Chondrocyte (in vitro differentiated cells): ENCODE measurements at places on chromosomes 2 and 18.

GRCh38 chr2:215556979-215557378 lies 121.1 kb upstream of the FN1 start:
- DNase-seq, result no peak

- DNase-seq, result no peak
Observed at GRCh38 chr2:64327510-64328414, 126.2 kb upstream of the LGALSL start.

DNA sequence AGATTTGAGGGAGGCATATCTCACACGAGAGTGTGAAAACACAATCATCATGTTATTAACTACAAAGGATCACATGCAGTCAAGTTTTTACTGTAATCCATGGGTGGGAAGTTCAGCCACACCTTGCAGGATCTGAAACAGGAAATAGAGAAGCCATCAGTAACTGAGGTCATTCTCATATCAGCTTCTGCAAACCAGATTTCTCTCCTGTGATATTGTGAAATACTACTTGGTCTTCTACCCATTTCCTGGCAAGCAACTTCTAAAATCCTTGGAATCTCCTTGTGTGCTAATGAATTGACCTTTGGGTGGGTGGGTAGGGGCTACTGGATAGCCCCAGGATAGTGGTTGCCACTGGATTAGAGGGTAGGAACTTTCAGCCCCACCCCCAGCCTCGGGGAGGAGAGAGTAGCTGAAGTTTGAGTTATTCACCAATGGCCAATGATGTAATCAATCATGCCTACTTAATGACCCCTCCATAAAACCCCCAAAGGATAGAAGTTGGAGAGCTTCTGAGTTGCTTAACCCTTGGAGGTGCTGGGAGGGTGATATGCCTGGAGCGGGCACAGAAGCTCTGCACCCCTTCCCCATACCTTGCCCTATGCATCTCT lies 25.6 kb upstream of the TGIF1 start:
- no peak for DNase-seq

DNA sequence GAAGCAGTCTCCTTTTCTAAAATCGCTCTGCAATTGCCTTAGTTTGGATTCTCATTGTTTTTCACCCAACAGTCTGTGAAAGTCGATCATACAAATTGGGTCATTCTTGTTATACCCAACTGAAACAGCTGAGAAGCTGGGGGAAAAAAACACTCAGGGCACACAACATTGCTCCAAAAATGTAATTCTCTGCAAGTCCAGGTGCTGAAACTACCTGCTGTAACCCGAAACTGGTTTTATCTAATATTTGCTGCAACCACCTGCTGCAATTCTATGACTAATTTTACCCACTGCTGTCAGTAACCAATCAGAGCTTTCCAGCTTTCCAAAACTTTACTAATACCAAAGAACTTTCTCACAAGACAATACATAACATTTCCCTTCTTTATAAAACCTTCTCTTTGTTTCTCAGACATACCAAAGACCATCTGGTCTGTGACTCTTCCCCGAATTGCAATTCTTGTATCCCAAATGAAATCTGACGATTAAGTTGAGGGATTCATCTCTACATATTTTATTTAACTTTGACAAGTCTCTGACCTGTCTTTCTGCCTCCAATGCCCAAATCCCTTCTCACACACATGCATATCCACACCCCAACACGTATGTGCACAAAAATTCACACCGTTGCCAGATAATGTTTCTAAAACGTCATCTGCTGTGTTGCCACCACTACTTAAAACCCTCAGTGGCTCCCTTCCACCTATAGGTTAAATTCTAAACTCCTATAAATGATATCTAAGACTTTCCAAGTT lies 198.3 kb downstream of the PIEZO2 start:
- no peak for DNase-seq

- no peak for DNase-seq
Observed at GRCh38 chr2:6877402-6878304, at the start of gene RSAD2. Gene RSAD2 (plus strand): TSS chr2:6877777. CDS start chr2:6877801, 24 bp downstream.

DNA sequence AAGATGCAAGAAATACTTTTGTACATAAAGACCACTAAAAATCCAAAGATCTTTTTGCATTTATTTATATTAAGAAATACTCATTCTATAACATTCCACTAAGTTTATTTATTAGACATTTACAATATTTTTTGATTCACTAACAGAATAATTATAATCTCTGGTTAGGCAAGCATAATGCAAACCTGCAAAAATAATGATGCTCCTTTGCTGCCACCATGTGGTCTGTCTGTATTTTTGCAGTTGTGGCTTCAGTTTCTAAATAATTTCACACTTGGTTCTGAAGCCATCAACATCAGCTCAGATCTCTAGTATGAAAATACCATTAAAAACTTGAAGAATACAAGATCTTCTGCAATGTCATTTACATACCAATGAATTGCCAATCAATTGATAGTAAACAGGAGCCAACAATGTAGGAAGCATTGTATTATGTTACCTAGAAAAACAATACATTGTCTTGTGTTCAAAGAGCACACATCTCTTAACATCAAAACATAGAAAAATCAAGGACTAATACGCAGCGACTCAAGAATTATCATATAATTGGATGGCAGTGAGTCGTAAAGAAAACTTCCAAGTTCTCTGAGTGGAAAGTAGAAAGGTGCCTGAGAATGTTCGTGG lies 28.8 kb upstream of the WDR75 start:
- DNase-seq, result no peak

GRCh38 chr2:10798783-10799182 lies 13.8 kb downstream of the PDIA6 start:
- DNase-seq, result no peak

GRCh38 chr2:96868555-96869280 lies 1.2 kb downstream of the SEMA4C start:
- no peak for DNase-seq

- DNase-seq, result no peak
Observed at GRCh38 chr18:52341608-52342381, 1.8 kb downstream of the DCC start.

- DNase-seq, result no peak
Observed at GRCh38 chr2:200021449-200022114, 66.2 kb downstream of the MAIP1 start.

GRCh38 chr2:33529771-33530481 lies 53.5 kb downstream of the RASGRP3 start:
- DNase-seq, result no peak

GRCh38 chr2:241123816-241124536 lies 21.9 kb upstream of the MTERF4 start:
- peak; percentile 79 for DNase-seq

GRCh38 chr2:25809646-25810045 lies 68.6 kb downstream of the ASXL2 start:
- DNase-seq, result no peak

GRCh38 chr18:42281124-42281523 lies 326.1 kb downstream of the PIK3C3 start:
- DNase-seq, result no peak

- DNase-seq, result no peak
Observed at GRCh38 chr2:207718521-207718920, 7.1 kb downstream of the CCNYL1 start.

DNA sequence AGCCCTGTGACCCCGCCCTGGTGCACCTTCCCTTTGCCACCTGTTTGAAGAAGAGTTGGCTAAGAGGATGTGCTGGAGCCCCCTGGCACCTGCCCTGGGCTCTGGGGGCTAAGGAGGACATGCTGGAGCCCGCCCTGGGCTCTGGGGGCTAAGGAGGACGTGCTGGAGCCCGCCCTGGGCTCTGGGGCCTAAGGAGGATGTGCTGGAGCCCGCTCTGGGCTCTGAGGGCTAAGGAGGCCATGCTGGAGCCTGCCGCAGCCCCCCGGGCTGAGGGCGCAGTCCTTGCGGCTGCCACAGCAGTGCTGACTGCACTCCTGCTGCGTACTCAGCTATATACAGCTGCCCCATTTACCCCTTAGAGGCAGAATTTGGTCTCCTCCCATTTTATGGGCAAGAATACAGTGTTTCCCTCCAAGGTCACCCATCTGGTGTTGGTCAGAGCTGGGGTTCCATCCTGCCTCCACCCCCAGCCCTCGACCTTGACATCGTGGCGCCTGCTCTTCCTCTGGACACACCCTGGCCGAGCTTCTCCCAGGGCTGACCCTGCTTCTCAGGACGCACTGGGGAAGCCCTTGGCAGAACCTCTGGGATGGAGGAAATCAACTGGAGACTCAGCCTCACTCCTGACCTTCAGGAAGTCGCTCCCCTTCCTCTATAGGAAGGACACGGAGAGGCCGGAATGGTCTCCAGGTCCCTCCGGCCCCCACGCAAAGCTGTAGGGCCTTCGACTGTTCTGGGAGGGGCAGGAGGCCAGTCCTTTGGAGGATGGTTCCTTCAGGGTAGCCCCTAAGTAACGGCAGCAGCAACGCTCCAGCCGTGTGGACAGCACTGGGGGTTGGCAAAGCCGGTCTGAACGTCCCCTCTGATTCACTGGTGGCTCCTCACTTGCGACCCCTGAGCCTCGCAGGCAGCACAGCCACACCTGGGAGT lies 65.0 kb upstream of the HPCAL1 start:
- DNase-seq, result peak; percentile 59

DNA sequence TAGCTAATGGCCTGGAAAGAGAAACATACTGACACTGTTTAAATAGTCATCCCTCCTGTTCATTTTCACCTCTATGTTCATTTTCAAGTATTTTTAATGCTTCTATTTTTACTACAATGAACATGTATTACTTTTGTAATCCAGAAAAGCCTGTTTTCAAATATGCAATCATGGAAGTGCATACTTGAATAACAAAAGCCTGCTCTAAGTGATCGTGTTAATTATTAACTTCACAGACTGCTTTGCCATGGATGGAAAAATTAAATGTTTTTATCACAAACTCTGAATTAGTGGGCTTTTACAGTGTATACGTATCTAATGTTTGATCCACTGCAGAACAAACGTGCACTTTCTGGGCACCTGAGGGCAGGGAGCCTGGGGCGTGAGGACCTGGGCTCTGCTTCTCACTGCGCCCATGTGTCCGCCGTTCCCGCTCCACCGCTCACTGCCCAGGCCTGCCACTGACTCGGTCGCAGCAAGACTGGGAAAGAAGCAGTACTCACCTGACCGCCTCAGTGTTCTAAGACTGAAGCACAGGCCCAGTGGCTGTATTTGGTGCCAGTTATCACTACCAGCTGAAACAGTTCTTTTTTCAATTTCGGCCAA lies 80.6 kb downstream of the UXS1 start:
- no peak for DNase-seq

DNA sequence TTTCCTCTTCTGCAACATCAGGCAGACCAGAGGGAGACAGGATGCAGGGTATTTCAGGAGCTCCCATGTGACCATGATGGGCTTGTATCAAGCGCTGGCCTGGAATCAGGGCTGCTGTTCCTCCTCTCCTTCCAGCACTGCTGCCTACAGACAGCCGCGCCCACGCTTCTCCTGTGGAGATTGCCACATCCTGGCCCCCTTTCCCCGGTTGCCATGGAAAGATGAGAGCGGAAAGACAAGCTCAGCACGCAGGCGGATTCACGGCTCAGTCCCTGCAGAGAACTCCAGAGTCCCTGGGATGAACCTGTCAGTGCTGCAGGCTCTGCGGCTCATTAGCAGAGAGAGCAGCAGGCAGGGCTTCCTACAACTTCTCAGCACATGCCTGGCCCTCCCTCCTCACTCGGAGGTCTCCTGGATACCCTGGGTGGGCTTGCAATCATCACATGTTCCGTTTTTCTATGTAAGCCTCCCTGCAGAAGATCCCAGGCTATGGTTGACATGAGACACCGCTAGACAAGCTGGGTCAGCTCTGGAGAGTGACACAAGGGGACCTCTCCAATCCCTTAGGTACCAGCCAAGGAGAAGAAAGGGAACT lies 497.8 kb upstream of the MYT1L start:
- DNase-seq, result no peak

DNA sequence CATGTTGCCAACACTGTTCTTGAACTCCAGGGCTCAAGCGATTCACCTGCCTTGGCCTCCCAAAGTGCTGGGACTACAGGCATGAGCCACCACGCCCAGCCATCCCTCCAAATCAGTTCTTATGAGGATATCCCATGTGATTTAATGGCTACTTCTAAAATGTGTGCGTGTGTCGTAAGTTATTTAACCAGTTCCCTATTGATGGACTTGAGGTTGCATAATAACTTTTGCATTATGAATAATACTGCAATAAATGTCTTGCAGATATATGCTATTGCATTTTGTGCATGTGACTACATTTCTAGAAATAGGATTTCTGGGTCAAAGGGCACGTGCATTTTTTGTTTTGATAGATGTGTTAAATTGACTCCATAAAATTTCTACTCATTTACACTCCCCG lies 19.0 kb downstream of the DIPK1C start:
- DNase-seq, result no peak

DNA sequence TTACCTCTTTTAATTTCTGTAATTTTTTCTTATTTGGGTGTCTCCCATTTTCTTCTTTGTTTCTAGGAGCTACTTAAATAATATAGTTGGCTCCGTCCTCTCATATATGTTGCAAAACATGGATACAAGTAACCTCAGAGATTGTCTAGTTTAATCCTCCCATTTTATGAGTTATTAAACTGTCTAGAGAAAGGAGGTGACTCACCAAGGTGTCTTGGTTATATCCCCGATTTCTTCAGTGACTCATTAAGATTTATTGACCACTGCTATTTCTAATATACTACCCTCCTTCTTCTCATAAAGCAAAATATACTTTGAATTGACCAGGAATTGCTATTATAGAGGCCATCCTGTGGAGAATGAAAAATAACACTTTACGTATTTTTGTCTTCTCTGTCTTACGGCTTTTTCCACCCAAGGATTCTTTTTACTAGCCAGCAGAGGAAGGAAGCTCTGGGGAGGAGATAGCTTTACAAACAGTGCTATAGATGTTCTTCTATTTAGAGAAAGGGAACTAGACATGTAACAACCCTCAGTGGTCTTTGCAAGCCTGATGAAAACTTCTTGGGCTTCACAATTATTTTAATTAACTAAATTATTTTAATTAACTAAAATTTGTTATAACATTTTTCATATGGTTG lies 300.4 kb upstream of the TNP1 start:
- no peak for DNase-seq

DNA sequence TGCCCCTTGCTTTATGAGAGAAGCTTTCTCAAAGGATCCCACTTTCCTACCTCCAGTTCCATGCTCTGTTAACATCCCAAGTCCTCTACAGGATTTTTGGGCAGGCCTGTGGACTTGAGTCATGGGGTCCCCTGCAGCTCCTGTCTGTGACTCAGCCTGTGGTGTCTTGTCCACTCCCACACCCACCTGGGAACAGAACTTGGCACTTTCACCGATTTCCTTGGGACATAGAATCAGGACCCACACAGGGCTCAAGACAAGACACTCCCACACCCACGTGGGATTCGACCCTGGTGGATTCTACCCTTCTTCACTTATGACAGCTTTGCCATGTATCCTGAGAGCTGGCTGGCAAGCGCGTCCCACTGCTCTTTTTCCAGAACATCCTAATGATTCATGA lies 30.7 kb upstream of the HDAC4 start:
- no peak for DNase-seq
